ENCODE measurements at places on chromosomes 12 and 14.

GRCh38 chr12:55188974-55189556, 31.8 kb upstream of the OR10A7 start:
- DNase-seq, result peak; percentile 95

DNA sequence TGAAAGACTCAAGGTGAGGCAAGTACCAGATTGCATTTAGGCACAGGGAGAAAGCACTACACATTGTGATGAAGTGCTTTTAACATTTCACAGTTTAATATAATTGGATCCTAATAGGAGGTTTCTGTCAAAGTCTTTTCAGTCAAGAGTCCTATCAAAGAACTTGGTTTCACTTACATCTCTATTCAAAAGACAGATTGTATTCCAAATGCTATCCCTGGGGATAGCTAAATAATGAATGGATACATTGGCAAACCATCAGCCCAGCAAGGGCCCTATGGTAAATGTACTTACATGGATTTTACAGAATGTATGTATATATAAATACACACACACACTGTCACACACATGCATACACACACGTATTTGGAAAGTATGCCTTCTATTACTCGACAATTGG, 655.5 kb upstream of the FLRT2 start:
- no peak for DNase-seq

- DNase-seq, result no peak
These were observed 12.7 kb upstream of the MBIP start for GRCh38 chr14:36333119-36333518.

GRCh38 chr12:92926549-92926948, 2.5 kb downstream of the EEA1 start:
- DNase-seq, result no peak

DNA sequence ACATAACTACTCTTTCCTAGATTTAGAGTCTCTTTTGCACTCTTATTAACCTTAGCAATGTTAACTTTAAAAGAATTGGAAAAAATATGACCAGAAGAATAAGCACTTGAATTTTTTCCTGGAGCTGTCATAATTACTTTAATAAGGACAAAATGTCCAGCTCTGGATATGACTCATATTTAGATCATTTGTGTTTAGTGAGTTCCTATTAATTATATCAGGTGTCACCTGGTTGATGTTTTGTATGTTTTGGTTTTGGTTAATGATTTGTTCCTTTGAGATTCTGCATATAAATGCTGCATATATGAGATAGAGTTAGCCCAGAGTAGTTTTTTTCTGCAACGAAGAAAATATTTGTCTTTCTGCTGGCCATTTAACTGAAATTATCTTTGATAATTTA, 5.1 kb downstream of the CLECL1 start:
- DNase-seq, result no peak

DNA sequence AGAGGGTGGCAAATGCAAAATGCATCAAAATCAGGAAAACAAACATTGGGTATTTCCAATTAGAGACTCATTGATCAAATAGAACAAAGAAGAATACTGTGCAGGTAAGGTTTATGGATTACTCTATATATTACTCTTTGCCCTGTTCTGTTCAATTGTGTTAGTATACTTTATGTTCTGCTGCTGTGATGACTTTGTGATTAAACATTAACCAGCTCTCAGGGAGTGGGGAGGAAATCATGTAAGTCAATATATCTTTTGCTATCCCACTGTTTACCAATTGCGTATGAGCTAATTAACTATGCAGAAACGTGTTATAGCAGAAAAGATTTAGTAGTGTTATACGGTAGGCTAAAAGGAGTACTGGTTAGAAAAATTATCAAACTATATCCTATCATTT, 129.4 kb downstream of the PDE3A start:
- DNase-seq, result no peak
